ENCODE measurements at places on chromosomes 11 and 22.

DNA sequence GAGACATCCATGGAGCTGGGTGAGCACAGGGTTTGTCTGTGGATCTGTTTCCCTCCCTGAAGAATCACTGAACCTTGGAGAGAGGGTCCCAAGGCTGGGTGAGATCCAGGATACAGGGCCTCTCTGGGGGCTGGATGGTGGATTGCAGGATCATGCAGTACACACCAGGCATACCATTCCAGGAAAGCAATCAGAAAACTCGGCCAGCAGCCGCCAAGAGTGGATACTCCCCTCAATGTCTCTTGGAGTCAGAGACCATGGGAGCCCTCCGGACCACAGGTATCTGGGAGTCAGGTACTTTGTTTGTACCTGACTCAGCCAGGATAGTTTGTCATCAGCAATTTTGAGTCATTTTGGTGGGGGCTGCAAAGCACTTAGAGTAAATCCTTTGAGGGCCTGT lies 14.6 kb upstream of the SYT13 start:
- no peak for DNase-seq

DNA sequence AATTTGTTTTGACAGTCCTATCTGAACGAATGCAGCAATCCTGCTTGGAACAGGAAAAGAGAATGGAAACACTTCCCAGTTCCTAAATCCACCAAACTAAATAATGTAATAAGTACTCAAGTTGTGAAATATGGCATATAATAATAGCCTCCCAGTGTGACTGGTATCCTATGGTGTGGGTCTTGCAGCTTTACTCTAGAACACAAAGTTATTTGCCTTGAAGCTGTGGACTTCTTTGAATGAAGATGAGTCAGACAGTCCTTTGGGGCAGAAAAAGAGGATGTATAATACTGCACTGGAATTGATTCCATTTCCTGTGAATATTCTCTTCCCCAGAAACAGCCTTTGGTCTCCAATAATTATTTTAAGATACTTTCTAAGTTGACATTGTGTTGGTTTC lies 887.0 kb downstream of the KCNA4 start:
- no peak for DNase-seq

- no peak for DNase-seq
Measured at GRCh38 chr11:59365232-59366018, 6.7 kb downstream of the OR5AN1 start.

GRCh38 chr11:44112091-44112821 lies 16.8 kb downstream of the EXT2 start:
- peak; percentile 37 for DNase-seq

DNA sequence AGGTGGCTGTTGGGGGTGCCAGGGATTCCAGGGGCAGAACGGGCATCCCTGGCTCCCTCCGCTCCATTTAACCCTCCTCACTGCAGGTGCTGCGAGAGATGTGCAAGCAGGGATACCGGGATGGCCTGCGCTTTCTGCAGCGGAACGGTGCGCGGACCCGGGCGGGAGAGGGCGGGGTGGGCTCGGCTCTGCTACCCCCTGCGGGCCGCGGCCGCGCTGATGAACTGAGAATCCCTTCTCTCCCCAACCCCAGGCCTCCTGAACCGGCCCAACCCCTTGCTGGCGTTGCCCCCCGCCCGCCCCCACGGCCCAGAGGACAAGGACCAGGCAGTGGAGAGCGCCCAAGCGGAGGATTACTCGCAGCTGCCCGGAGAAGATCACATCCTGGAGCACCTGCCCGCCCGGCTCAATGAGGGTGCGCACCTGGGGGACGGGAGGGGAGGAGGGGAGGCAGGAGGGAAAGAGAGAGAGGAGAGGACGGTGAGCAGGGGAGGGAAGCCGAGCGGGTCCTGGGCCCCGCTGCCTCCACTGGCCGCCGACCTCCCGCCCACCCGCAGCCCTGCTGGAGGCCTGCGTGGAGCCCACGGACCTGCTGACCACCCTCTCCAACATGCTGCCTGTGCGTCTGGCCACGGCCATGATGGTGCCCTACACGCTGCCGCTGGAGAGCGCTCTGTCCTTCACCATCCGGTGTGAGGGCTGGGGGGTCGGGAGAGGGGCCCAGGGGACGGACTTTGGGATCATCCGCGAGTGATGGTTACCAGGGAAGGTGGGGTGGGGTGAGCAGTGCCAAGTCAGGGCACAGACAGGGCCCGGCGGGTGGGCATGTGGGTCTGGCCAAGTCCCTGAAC lies 4.1 kb upstream of the CRACR2B start:
- no peak for DNase-seq

DNA sequence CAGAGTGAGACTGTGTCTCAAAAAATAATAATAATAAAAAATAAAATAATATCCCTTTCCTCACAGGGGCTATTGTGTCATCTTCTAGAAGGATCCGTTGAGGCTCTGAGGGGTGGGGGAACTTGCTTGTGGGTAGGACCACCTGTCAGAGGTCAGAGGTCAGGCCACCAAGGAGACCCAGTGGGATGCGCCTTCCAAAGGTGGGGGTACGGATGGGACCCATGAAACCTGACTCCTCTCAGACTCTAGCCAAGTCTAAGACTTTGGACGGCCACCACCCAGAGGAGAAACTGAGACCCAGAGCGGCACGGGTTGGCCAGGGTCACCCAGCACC lies 367 bp upstream of the MMP11 start:
- no peak for DNase-seq

DNA sequence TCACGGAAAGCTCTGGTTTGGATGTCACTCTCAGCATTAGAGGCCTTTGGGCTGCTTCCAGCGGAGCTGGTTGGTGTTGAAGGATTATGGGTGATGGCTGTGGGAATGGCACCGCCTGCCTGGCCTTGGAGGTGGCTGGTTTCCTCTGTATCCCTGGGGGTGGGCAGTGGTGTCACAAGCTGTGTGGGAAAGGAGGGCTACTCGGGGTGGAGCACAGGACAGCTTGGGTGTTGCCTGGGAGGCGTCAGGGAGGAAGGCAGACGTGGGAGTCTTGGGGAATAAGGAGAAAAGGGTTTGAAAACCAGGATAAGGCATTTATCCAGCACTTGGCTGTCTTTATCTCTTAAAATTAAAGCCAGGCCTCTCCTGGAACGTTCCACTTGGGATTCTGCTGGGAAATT lies 71.8 kb downstream of the ADAMTS15 start:
- DNase-seq: no peak

- no peak for DNase-seq
Measured at GRCh38 chr11:135037828-135038227, 625.8 kb upstream of the B3GAT1 start.

- DNase-seq: peak; percentile 38
Measured at GRCh38 chr11:36488096-36488495, 22.0 kb downstream of the TRAF6 start.

DNA sequence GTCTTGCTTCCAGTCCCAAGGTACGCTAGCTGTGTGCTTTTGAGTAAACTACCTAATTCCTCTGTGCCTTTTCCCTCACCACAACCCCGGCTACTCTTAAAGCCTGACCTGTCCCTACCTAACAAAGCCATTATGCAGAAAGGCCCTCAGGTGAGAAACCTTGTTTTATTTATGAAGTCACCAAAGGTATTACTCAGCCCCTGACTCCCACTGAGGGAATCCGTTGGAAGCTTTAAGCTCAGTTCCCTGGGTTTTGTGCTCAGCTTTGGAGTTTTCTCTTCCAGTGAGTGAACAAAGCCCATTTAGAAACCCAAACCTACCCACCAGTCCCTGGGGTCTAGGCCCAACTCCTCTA lies 90.9 kb downstream of the APIP start:
- DNase-seq: no peak

DNA sequence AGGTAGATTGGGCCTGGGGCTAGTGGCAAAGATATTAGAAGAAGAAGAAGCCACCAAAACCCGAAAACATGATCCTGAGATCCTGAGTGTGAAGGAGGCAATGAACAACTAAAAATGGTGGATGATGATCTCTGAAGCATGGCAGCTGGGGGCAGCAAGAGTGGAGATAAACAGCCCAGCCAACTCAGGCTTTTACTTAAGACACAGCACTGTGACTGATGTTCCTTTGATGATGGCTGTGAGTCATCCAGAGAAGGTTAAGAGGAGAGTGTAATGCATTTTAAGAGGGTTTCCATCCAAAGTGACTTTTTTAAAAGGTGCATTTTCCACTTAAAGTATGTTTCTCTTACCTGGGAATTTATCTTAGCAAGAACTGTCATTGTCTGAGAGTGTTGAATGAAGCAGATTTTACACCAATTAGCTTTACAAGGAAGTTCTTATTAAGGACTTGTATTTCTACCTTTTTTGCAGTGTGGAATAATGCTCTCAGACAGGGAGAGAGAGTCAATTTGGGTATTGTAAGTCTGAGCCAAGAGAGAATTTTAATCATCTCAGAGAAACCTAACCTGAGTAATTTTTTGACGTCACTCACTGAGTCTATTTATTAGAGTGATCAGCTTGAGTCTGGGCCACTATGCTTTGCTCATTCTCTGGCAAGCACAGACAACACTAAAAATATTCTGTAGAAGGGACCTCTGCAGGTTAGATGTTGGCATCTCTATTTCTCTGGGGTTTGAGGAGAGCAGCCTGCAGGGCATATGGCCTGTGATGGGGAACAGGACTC lies 14.1 kb upstream of the CALCB start:
- DNase-seq: no peak

GRCh38 chr11:573146-573759 lies 3.0 kb upstream of the PHRF1 start:
- no peak for DNase-seq

DNA sequence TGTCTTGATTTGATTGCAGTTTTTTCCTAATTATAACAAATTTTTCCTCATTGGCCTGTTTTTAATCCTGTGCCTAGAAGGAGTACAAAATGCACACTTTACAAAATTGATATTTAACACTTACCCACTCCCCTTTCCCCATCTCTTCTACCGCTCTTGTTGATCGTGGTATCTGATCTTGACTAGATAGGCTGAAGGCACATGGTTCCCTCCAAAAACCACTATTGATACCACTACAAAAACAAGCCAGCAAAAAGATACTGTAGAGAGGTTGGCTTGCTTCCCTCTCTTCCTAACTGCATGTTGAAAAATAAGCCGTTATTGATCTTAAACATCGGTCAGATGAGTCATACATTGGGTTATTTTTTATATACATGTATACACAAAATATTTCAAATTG lies 14.6 kb upstream of the ZNF143 start:
- no peak for DNase-seq

GRCh38 chr11:70732023-70732880 lies 333.9 kb downstream of the CTTN start:
- DNase-seq: no peak

GRCh38 chr22:41369424-41369745 lies 12.4 kb upstream of the TEF start:
- no peak for DNase-seq

- no peak for DNase-seq
Measured at GRCh38 chr11:2534134-2534956, 89.5 kb downstream of the KCNQ1 start.

DNA sequence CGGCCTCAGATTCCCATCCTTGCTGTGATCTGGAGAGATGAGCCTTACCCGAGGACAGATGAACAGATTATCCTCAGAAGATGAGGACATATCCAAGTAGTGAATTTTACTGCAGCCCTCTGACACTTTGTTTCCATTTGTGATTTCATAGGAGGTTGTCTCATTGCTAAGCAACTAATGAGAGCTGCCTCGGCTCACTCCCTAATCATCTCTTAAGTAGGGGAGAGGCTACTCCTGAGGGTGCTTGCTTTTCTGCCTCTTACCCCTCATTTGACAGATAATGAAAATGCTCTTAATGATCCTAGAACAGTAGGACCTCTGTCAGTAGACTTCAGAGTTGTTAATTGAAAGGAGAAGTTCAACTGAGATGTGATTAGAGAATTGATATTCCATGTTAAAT lies 150.9 kb downstream of the TBC1D22A start:
- no peak for DNase-seq

DNA sequence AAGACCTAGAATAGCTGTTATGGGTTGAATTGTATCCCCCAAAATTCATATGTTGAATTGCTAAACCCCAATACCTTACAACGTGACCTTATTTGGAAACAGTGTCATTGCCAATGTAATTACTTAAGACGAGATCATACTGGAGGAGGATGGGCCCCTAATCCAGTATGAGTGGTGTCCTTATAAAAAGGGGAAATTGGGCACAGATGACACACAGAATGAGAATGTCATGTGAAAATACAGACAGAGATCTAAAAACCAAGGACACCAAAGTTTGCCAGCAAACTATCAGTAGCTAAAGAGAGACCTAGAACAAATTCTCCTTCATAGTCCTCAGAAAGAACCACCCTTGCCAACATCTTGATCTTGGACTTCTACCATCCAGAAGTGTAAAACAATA lies 127.7 kb downstream of the ATXN10 start:
- DNase-seq: no peak

GRCh38 chr22:50483977-50484853 lies 2.4 kb upstream of the MIOX start:
- DNase-seq: no peak

DNA sequence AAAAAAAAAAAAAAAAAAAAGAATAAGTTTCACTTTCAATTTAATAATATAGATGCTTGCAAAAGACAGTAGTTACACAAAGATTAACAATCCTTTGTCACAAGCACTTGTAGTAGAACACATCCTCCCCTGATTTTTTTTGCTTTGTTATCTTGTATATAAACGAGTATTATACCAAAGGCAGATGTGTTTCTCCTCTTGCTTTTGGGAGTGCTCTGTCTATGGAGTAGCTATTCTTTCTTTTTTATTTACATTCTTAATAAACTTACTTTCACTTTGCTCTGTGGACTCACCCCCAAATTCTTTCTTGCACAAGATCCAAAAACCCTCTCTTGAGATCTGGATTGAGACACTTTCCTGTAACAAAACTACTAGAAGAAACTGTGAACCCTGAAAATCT lies 3.4 kb upstream of the MRPL16 start:
- DNase-seq: no peak

GRCh38 chr11:11435635-11436034 lies 82.6 kb upstream of the CSNK2A3 start:
- DNase-seq: no peak

DNA sequence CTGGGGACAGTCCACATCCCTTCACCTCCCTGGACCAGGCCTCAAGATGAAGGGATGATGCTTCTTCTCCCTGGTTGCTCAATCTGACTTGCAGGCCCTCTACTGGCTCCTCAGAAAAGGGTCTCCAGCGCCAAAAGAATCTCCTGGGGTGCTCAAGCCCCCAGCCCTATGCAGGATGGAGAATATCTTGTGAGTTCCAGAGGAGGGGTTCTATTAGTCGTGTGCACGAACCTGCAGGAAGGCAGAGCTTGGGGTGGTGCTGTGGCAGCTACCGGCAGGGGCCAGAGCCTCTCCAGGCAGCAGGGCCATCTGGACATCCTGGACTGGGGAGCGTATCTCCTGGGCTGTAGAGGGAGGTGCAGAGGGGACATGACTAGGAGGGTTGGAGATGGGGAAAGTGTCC lies 1339.5 kb downstream of the BRD1 start:
- no peak for DNase-seq
